Thymus (tissue), 14 donors: ENCODE measurements at places on chromosomes 2 and 18. TPM values are rescaled to one million over a fixed set of nuclear protein-coding genes. Genes with fewer than 3 reads are reported as not detected.

The RNF125 gene
- 10.2 TPM for polyA plus RNA-seq

The PPP1R7 gene
- polyA plus RNA-seq = 63.7 TPM

DNA sequence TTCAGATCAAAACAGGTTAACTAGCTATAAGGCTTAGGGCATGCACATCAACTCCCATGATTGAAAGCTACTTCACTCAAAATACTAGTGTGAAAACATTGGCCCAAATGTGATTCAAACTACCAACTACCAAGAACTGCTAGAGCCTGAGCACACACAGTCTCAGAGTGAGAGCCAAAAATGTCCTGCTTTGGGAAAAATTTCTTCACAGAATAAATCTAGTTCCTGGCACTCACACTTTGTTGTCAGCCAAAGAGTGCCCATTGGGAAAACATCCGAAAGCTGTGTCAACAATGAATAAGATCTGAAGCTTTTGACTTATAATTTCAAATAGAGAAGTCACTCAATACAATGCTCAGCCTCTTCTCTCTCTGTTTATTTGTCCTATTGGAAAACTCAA is 182.7 kb downstream of the LRATD1 start:
- DNase-seq = no peak

DNA sequence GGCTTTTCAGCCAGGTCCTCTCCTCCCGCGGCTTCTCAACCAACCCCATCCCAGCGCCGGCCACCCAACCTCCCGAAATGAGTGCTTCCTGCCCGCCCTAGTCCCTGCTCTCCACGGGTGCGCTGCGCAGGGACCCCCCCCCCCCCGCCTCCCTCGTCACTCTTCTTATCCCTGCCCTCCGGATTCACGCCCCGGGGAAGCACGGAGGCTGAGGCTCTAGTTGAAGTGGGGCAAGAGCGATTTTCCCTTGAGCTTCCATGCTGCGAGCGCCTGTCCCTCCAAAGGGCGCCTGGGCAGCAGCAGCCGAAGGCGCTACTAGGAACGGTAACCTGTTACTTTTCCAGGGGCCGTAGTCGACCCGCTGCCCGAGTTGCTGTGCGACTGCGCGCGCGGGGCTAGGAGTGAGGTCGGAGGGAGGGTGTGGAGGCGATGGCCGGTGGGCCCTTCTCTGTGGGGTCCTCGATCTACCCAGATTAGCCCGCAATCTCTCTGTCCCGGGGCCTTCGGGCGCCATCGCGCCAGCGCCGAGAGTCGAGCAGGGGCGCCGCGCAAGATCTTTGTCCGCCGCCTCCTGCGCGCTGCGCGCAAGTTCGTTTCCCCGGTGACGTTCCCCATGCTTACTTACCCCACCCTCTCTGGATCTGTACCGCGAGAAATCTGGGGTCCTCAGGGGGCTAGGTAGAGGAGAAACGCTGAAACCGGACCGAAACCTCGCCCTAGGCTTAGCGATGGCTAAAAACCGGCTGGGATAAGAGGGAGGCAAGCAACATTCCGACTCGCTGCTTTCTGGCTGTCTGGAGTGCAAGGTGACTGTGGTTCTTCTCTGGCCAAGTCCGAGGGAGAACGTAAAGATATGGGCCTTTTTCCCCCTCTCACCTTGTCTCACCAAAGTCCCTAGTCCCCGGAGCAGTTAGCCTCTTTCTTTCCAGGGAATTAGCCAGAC is 677 bp downstream of the GAD1 start:
- DNase-seq = no peak

- no peak for DNase-seq
Observed at GRCh38 chr2:32159678-32160077, 6.0 kb upstream of the SLC30A6 start.

The GPR148 gene
- 0.05 TPM for polyA plus RNA-seq

DNA sequence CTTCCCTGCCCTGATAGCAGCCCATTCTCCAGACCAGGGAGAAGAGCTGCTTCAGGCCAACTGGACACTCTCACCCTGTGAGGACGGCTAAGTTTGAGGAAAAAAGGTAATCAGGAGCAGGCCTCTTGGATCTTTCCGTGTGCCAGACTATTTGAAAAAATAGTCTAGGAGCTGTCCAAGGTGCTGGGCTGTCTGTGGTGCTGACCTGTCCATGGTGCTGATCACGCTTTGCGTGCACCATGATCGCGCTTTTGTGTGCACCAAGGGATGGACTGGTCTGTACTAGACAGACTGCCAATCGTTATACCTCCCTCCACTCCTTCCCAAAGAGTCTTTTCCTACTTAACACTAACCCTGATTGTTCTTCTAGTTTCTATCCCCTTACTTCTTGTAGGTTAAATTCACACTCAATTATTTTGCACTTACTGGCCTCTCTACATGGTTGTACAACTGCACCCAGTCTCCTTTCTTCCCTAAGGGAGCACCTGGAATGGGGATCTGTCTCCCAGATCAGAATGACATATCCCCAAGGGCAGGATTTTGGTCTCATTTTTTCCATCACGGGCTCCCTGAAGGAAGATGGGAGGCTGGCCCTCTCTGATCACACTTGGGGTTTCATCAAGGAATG is 295.4 kb downstream of the CELF4 start:
- DNase-seq = peak; percentile 41

- DNase-seq = no peak
Observed at GRCh38 chr2:102282678-102283091, 28.7 kb upstream of the IL1RL1 start.

DNA sequence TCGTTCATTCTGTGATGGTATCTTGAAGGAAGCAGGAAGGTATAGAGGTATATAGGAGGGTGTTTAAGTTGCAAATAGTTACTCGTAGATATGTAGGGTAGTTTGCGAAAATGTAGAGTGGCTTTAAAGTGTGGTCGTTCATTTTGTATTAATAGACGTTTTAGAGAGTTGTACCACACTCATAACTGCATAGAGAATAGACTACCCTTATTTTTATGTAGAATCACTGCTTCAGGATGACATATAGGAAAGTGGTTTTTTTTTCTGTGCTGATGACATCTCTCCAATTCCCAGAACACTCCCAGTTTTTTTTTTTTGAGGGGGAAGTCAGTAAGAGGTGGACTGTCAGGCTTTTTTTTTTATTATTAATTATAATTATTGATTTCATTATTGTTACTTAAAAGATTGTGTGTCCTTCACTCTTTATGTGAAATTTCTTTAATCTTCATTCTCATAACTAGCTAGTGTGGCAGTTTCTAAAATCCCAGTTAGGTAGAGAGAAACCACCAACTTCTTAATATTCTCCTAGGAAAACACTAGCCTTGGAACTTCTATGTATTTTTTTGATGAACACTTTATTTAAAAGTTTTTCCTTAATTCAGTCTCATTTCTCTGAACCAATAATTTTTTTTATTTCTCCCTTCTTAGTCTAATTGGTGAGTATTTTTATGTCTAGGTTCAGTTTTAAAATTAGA is 1.5 kb downstream of the ACTR3 start:
- no peak for DNase-seq

DNA sequence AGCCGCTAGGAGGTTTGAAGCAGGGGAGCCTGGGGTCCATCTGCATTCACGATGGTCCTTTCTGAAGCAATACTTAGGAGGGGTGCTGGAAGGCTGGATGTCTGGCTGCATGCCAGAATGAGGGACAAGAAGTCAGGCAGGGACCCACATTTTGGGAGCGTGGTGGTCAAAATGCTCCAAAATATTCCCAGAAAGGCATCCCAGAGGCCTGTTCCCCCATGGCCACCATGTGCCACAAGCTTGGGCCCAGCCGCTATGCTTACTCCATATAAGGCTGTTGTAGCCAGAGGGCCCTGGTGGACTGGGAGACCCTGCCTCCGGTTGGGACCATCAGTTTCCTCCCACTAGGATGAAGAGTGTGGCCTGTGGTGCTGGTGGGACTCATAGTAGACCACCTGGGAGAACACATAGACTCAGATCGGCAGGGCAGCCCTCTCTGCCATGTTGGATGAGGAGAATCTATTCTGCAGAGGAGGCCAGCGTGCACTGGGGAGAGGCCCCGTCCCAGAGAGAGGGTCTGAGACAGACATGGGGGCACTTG is 3.6 kb upstream of the PROM2 start:
- no peak for DNase-seq

- no peak for DNase-seq
Observed at GRCh38 chr18:9400197-9400596, 65.6 kb downstream of the TWSG1 start.

- DNase-seq = no peak
Observed at GRCh38 chr18:70044632-70045031, 97.0 kb upstream of the CD226 start.

The FHOD3 gene
- 4.1 TPM for polyA plus RNA-seq

- DNase-seq = no peak
Observed at GRCh38 chr2:176892676-176893226, 319.8 kb upstream of the HNRNPA3 start.

GRCh38 chr2:9993488-9994165 is 42.1 kb downstream of the GRHL1 start:
- no peak for DNase-seq

DNA sequence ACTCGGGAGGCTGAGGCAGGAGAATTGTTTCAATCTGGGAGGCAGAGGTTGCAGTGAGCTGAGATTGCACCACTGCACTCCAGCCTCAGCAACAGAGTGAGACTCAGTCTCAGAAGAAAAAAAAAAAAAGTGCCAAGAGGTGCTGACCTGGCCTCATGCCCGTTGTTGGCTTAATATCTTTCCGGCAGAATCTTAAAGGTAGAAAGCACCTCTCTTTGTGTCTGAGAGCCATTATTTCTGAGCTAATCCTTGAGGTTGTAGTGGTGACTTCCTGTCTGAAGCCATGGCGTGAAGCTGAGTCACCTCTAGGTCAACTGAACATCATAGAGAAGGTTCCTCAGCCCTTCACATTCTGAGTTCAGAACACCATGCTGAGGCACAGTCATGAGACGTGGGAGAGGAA is 60.4 kb downstream of the WDSUB1 start:
- no peak for DNase-seq
